ENCODE measurements at places on chromosomes 4 and X.

DNA sequence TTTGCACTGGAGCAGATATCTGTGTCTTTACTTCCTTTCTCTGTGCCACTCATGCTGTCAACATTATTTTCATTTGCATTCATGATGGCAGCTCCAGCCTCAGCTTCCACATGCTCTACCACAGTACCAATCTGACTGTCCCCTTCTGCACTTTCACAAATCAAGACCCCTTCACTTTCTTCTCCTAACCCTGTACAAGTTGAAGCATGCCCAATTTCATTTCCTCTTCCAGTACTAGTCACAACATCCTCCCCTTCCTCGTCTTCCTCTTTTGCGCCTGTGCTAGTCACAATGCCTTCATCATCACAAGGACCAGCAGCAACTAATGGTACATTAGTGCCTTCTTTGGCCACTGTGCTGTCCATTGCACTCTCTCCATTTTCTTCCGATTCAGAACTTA, 26.5 kb downstream of the BOD1L1 start:
- DNase-seq: no peak

GRCh38 chr4:124727331-124727890, 14.9 kb upstream of the ANKRD50 start:
- DNase-seq: no peak

DNA sequence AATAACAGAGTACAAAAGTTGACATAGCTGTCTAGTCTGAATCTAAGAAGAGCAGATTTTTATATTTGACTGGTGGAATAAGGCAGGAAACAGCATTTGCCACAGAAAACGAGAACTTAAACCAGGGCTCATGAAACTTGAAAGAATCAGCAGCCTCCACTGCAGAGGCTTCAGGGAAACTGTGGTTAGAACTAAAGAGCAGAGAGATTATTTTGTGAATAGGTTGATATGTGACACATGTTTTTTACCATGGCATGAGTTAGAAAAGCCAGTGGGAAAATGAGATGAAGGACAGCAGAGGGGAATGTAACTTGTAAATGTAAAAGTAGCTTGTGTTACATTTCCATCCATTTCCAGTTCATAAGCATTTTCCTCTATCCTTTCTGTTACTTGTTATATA, 63.7 kb upstream of the CAMK2D start:
- no peak for DNase-seq

- DNase-seq: peak; percentile 77
These were observed 31.4 kb downstream of the TBC1D1 start for GRCh38 chr4:37922328-37922727.

DNA sequence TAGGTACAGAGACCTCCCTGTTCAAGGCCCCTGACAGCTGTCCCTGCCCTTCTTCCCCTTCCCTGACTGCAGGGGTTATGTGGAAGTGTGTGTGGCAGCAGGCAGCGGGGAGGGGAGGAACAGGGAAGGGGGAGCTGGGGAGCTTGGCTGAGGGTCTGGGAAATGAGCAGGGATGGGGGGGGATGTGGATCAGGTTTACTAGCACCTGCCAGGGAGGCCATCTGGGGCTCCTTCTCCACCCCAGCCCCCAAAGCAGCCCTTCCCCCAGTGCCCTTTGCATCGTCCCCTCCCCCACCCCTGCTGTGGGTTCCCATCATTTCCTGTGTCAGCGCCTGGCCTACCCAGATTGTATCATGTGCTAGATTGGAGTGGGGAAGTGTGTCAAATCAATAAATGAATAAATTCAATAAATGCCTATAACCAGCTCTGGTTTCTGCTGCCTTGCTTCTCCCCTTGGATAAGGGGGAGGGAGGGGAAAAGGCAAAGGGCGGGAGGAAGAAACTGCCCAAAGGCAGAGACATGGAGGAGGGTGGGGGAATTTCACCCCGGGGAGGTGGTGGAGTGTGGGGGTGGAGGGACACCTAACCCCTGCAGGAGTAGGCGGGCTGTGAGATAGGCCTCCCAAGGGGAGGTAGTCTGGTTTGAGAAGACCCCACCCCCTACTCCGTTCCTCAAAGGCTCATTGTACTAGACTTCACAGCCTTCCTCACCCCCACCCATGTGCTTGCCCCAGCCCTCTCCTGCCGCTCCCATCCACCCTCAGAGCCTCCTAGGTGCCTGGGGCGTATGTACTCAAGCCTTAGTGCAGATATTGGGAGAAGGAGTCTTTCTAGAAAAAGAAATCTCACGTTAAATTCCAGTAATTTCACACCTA, 3.2 kb downstream of the CXorf65 start:
- no peak for DNase-seq

- peak; percentile 5 for DNase-seq
These were observed 52.9 kb downstream of the MAP7D2 start for GRCh38 chrX:20063716-20064351.

DNA sequence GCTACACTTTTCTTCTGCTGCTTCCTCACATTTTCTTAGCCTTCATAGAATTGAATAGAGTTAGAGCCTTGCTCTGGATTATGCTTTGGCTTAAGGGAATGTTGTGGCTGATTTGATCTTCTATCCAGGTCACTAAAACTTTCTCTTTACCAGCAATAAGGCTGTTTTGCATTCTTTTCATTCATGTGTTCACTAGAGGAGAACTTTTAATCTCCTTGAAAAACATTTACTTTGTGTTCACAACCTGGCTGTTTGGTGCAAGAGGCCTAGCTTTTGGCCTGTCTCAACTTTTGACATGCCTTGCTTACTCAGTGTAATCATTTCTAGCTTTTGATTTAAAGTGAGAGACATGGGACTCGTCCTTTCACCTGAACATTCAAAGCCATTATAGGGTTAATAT, 87.7 kb upstream of the RAB40AL start:
- DNase-seq: no peak

DNA sequence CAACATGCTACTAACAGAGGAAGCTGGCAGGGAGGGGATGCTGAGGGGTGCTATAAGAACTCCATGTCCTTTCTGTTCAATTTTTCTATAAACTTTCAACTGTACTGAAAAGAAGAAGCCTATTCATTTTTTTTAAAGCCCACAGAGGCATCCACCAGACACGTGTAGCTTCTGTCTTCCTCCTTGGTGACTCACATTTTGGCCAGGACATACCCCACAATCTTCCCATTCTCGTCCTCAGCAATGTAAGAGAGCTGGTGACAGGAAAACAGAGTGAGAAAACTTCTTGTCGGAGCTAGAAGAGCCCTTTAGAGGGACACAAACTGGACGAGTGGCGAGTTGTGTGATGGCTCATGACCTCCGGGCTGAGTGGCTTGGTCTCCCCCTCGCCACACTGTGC, 1.1 kb downstream of the NAA10 start:
- peak; percentile 62 for DNase-seq

GRCh38 chr4:22485737-22486136, 30.1 kb downstream of the ADGRA3 start:
- peak; percentile 60 for DNase-seq

DNA sequence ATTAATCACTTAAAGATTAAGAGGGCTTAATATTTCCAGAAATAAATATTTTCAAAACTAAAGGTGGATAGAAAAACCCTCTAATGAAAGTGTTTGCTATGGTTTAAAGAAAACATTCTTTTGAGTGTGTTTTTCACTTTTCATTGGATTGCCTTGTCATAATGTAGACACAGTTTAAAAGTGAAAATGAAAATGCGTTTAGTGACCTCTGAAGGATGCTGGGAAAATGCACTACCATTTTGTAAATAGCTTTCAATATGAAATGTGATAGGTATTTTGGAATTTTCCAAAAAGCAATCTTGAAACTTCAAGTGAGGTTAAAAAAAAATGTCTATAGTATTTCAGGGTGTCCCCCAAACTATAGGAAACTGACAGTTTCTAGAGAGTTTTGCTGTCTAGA, 642.2 kb downstream of the C4orf33 start:
- DNase-seq: no peak

GRCh38 chr4:86901864-86902263, 9.6 kb upstream of the C4orf36 start:
- no peak for DNase-seq

DNA sequence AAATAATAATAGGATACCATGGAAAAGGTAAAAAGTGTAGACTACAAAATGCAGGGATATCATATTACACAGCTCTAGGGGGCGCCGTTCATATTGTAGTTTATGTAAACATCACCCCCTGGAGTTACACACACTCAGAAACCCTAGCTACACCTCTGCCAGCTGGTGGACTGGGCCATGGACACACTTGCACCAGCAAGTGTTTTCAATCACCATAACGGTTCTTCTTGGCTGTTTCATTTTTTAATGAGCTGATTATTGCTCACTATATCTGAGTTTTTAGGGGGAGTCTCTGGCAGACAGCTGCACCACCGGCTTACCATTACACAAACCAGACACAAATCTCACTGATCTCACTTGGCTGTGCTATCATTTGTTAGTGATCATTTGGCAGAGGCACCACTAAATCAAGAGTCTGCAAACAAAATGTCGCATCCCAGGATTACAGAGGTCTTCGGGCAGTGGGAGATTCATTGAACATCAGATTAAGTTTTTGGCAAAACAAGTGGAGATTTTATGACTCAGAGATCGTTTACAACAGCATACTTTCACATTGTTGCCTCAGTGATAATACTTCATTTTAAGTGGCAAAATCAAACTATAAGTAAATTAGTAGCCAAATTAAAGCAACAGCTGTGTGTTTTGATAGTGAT, 185.7 kb downstream of the UNC5C start:
- DNase-seq: peak; percentile 4

GRCh38 chr4:3267576-3268394, 18.8 kb downstream of the MSANTD1 start:
- DNase-seq: no peak

GRCh38 chr4:99947608-99948007, 1.2 kb upstream of the DNAJB14 start:
- DNase-seq: no peak

DNA sequence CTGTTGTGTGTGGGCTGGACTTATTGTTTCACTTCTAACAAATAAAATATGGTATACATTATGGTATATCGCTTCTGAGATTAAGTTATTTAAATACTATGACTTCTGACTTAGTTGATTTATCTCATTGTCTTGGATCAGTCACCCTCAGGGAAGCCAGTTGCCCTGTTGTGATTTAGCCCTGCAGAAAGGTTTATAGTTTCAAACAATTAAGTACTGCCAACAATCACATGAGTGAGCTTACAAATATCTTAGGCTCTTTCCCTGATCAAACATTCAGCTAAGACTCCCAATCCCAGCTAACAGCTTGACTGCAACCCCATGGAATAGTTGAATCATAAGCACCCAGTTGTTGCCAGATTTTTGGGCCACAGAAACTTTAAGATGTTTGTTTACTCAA, 85.4 kb downstream of the MAGEC1 start:
- DNase-seq: peak; percentile 32

GRCh38 chr4:2284934-2285612, 23.2 kb upstream of the MXD4 start:
- peak; percentile 42 for DNase-seq

- DNase-seq: peak; percentile 93
These were observed 24.8 kb upstream of the TMSB4X start for GRCh38 chrX:12949927-12950656.
